Upper lobe of left lung (tissue), 6 donors: ENCODE measurements at places on chromosomes 13 and 19.

DNA sequence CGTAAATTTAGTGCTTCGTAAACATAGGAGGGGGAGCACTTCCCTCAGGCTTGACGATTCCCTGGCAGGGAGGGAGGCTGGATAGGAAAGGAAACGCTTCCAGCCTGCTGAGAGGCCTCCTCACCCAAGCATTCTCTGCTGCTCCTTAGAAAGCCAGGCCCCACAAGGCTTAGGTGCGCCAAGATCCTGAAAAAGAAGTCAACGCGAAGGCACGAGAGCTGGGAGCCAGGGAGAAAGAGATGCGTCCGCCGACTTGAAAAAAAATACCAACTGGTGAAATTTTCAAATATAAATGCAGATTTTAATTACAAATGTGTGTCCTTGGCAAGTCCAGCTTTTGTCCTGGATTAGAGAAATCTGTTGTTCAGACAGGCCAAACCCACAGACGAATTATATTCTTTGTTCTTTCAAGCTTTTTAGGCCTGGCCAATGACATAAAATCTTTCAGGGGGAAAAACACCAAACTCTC, 64.0 kb downstream of the ALOX5AP start:
- H3K36me3 ChIP-seq = no peaks in the 10 kb centered on the region
- H3K27ac ChIP-seq = no peak overlapping the region
- no peak overlapping the region for H3K4me3 ChIP-seq
- no peaks in the 10 kb centered on the region for H3K27me3 ChIP-seq

- no peak within 1 kb of the TSS for H3K27ac ChIP-seq
- no peaks in the 10 kb centered on the region for H3K36me3 ChIP-seq
- peaks cover 6% of the 10 kb centered on the region for H3K4me1 ChIP-seq
- peaks cover 15% of the 10 kb centered on the region for H3K27me3 ChIP-seq
- peak within 1 kb of the TSS; percentile 54 for H3K4me3 ChIP-seq
Observed at GRCh38 chr13:101416181-101417042, at the start of gene NALCN. TSS of gene NALCN (minus strand) at chr13:101416508. CDS start at chr13:101399126, 17,382 bp downstream.

DNA sequence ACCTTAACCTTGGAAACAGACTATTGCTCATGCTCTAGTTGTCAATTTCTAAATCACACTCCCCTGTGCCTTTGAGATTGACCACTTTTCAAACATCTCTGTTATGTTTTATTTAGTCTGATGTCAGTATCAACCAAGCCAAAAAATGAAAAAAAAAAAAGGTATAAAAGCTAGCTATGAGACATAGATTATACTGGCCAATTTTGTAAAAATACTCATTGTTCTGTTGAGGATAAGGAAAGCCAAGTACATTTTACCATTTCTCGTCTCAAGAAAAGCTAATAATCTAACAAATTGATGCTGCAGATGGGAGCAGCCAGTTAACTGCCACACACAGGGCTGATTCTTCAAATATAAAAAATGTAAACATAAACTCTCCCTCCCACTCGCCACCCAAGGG, 572.6 kb upstream of the KLF12 start:
- H3K27me3 ChIP-seq = no peaks in the 10 kb centered on the region
- no peak for DNase-seq
- no peaks in the 10 kb centered on the region for H3K4me1 ChIP-seq

- H3K27ac ChIP-seq = no peak overlapping the region
- peaks cover 27% of the 10 kb centered on the region for H3K4me1 ChIP-seq
- peak; percentile 81 for DNase-seq
- no peaks in the 10 kb centered on the region for H3K27me3 ChIP-seq
- no peak overlapping the region for H3K4me3 ChIP-seq
Observed at GRCh38 chr19:35940078-35940775, 4.1 kb downstream of the LRFN3 start.

GRCh38 chr19:37691881-37692504, 27.6 kb downstream of the ZNF607 start:
- peak; percentile 93 for DNase-seq
- H3K27me3 ChIP-seq = no peaks in the 10 kb centered on the region
- no peaks in the 10 kb centered on the region for H3K36me3 ChIP-seq
- peak overlapping the region; percentile 48 for H3K4me3 ChIP-seq
- H3K4me1 ChIP-seq = no peaks in the 10 kb centered on the region

DNA sequence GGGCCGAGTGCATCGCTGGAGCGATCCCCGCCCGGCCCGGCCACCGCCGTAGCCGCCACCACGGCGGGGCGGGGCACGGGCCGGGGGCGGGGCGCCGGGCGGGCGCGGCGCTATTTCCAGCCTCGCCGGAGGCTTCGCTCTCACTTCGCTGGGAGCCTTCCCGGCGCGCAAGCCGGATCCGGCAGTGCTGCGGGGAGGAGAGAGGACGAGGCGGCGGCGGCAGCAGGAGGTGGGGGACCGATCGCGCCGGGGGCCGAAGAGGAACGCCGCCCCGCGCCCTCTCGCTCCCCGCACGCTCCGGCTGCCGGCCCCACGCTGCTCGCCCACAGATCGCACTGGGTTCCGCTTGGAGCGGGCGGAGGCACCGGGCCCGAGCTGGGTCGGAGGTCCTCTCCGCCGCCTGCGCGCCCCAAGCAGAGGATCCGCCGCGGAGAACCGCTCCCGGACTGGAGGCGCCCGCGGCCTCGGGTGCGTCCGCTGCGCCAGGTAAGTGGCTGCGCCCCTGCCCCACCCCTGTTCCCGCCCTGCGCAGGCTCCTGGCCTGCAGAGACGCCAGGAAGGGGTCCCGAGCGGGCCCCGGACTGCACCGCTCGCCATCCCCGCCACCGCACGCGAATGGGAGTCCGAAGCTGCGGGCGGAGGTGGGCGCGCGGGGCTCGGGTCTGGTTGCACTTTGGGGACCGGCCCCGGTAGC, at the start of gene CHST8:
CHST8 (plus strand) TSS at position 143 of the 694 bp plus-strand sequence. CDS start 67,309 bp downstream, outside the sequence.
- H3K36me3 ChIP-seq = no peaks in the 10 kb centered on the region
- H3K4me1 ChIP-seq = peaks cover 13% of the 10 kb centered on the region
- peak within 1 kb of the TSS; percentile 37 for H3K4me3 ChIP-seq

GRCh38 chr19:10364644-10365043, 15.7 kb downstream of the TYK2 start:
- H3K27me3 ChIP-seq = no peaks in the 10 kb centered on the region
- peaks cover 98% of the 10 kb centered on the region for H3K36me3 ChIP-seq
- no peak overlapping the region for H3K27ac ChIP-seq
- H3K4me1 ChIP-seq = no peaks in the 10 kb centered on the region

DNA sequence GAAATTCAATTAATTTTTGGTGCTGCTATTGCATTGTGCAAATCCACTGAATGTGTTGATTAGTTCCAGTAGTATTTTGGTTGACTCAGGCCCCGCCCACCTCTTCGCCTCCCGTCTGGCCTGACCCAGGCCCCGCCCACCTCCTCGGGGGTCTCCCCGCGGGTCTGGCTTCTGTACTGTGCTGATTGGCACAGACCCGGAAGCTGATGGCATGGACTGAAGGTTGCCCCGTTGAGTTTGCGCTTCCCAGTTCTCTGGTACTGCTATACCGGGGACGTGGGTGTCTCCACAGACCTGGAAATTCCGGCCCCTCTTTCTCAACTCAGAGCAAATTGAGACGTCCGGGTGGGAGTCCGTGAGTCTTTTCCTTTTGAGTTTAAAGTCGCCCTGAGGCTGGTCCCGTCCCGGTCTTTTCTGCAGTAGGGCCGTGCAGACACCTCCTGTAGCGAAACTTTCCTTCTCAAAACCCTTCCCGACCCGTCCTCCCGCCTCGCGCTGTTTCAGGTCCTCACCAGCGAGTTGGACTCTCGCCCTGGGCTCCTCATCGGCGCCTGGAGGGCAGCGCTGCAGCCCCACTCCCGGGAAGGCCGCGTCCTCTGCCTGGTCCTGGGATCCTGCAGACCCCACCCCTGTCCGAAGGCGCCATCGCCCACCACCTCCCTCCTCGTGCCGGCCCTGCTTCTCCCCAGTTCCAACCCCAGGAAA, 14.8 kb downstream of the ZNF701 start:
- DNase-seq = peak; percentile 69
- no peaks in the 10 kb centered on the region for H3K4me1 ChIP-seq
- no peak overlapping the region for H3K4me3 ChIP-seq
- H3K27ac ChIP-seq = no peak overlapping the region
- peaks cover 17% of the 10 kb centered on the region for H3K36me3 ChIP-seq
- no peaks in the 10 kb centered on the region for H3K27me3 ChIP-seq

DNA sequence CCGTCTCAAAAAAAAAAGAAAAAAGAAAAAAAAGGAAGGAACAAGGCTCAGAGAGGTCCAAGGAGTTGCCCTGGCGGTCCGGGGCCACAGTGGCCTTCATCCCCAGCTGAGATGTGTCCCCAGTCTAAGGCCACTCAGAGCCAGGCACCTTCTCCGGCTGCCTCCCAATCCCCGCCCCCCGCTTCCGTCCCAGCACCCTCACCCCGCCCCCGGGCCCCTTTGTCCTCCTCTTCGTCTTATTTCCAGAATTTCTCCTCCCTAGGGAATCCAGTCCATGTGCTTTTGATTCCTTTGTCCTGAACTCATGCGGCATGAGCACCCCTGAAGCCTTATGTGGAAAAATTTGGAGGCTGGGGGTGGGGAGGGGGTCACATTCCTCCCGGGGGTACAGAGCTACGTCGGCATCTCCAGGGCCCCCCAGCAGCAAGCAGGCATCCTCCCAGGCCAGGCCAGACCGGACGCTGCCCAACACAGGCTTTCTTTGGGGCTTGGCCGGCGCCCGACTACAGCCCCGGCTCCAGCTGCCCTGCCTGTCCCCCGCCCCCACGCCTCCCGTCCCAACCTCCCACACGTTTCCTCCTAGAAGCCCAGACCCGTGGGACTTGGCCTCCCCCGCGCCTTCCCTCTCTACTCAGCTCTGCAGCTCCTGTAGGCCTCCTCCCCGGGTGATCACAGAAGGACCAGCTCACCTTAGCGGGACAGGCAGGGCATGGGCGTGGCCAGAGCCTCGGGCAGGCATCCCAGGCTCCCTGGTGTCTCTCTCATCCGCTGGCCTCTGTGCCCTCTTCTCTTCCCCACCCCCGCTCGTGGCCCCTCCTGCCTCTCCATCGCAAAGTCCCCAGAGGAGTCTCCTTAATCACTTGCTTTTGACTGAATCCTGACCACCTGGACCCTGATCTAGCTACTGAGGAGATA, 17.8 kb upstream of the ADGRE5 start:
- H3K27ac ChIP-seq = peak overlapping the region; percentile 91
- H3K36me3 ChIP-seq = no peaks in the 10 kb centered on the region
- H3K4me3 ChIP-seq = peak overlapping the region; percentile 32
- H3K4me1 ChIP-seq = peaks cover 41% of the 10 kb centered on the region
- H3K27me3 ChIP-seq = no peaks in the 10 kb centered on the region
- DNase-seq = peak; percentile 87

GRCh38 chr19:37594982-37595382, 306 bp downstream of the ZNF540 start:
- peak; percentile 88 for DNase-seq
- peak overlapping the region; percentile 74 for H3K4me3 ChIP-seq
- H3K36me3 ChIP-seq = peaks cover 8% of the 10 kb centered on the region
- H3K27me3 ChIP-seq = no peaks in the 10 kb centered on the region

DNA sequence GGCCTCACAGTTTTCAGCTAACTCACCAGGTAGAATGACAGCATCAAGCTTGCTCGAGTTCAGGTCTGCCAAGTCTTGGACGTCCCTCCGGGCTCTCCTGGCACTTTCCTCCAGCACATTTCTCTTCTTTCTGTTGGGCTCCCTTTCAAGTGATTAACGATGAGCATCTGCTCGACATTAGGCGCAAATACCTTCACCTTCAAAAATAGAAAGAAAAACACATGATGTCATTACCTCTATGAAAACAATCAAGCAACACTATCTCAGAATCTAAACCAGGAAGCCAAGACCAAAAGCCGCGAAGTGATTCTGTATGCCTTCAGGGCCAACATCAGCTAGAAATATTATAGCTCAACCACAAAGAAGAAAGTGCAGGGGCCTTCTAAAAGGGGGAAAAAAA, 15.4 kb upstream of the CLN5 start:
- peaks cover 8% of the 10 kb centered on the region for H3K4me1 ChIP-seq
- H3K4me3 ChIP-seq = no peak overlapping the region

DNA sequence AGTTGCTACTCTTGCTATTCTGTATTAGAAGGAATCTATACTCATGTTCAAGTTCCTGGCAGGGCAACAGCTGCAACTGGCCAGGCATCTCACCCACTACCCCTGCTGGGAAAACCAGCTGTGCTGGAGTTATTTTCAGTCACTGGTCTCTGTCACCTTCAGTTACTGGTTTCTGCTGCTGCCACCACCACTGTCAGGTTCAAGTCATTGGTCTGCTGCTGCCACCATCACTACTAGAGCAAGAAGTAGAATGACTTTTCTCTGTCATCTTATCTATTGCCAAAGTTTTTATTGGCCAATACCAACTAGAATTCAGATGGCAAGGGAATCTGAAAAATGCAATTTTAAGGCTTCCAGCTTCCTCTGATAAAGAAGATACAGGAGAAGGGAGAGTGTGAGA, 1615.2 kb downstream of the OLFM4 start:
- DNase-seq = no peak
- no peak overlapping the region for H3K4me3 ChIP-seq
- H3K4me1 ChIP-seq = no peaks in the 10 kb centered on the region
- H3K36me3 ChIP-seq = no peaks in the 10 kb centered on the region
- H3K27ac ChIP-seq = no peak overlapping the region

GRCh38 chr13:48066310-48066989, 28.5 kb downstream of the MED4 start:
- H3K4me3 ChIP-seq = no peak overlapping the region
- H3K4me1 ChIP-seq = no peaks in the 10 kb centered on the region
- H3K27me3 ChIP-seq = no peaks in the 10 kb centered on the region
- DNase-seq = no peak
- peaks cover 21% of the 10 kb centered on the region for H3K36me3 ChIP-seq
- H3K27ac ChIP-seq = no peak overlapping the region

- H3K4me1 ChIP-seq = no peaks in the 10 kb centered on the region
- no peak for DNase-seq
- H3K36me3 ChIP-seq = no peaks in the 10 kb centered on the region
- no peaks in the 10 kb centered on the region for H3K27me3 ChIP-seq
- no peak overlapping the region for H3K4me3 ChIP-seq
- no peak overlapping the region for H3K27ac ChIP-seq
Observed at GRCh38 chr13:71524245-71524612, 342.8 kb downstream of the DACH1 start.

- peak overlapping the region; percentile 40 for H3K4me3 ChIP-seq
- H3K27ac ChIP-seq = peak overlapping the region; percentile 18
- H3K36me3 ChIP-seq = no peaks in the 10 kb centered on the region
- peaks cover 4% of the 10 kb centered on the region for H3K4me1 ChIP-seq
- no peak for DNase-seq
Observed at GRCh38 chr13:30572859-30573275, 44.9 kb upstream of the USPL1 start.

GRCh38 chr19:49680421-49681351, 3.6 kb downstream of the PRMT1 start:
- peaks cover 3% of the 10 kb centered on the region for H3K36me3 ChIP-seq
- no peaks in the 10 kb centered on the region for H3K27me3 ChIP-seq
- no peak overlapping the region for H3K4me3 ChIP-seq
- DNase-seq = peak; percentile 99
- peak overlapping the region; percentile 83 for H3K27ac ChIP-seq

GRCh38 chr19:1429750-1430149, 8.4 kb upstream of the RPS15 start:
- peak; percentile 46 for DNase-seq
- no peaks in the 10 kb centered on the region for H3K27me3 ChIP-seq
- H3K4me1 ChIP-seq = no peaks in the 10 kb centered on the region
- H3K4me3 ChIP-seq = no peak overlapping the region

- H3K27me3 ChIP-seq = no peaks in the 10 kb centered on the region
- H3K4me3 ChIP-seq = no peak overlapping the region
- H3K36me3 ChIP-seq = peaks cover 13% of the 10 kb centered on the region
- H3K4me1 ChIP-seq = peaks cover 37% of the 10 kb centered on the region
- no peak for DNase-seq
- no peak overlapping the region for H3K27ac ChIP-seq
Observed at GRCh38 chr19:12954612-12954962, 2.4 kb downstream of the GADD45GIP1 start.

GRCh38 chr13:41639955-41640780, 182.8 kb downstream of the RGCC start:
- no peak overlapping the region for H3K4me3 ChIP-seq
- DNase-seq = no peak
- H3K27me3 ChIP-seq = no peaks in the 10 kb centered on the region
- H3K4me1 ChIP-seq = peaks cover 24% of the 10 kb centered on the region
- peak overlapping the region; percentile 78 for H3K27ac ChIP-seq
